Spinal cord (tissue), 10 donors: ENCODE measurements at places on chromosomes 3 and 15.

DNA sequence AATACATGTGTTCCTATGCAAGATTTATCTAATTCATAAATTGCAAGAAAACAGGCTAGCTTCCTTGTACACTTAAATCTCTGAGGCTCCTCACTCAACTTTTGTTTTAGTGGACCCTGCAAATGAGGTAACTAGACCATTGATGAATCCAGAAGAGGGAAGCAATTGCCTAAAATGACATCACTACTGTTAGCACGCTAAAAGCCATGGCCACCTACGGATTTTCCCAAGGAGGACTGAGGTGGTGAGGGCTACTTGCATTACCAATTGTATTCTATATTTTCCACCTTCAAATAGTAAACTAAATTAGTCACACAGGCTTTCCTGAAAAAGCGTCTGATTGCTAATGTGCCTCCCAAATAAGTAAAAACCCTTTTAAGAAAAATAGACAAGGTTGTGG lies 140.7 kb downstream of the GADL1 start:
- DNase-seq: no peak

DNA sequence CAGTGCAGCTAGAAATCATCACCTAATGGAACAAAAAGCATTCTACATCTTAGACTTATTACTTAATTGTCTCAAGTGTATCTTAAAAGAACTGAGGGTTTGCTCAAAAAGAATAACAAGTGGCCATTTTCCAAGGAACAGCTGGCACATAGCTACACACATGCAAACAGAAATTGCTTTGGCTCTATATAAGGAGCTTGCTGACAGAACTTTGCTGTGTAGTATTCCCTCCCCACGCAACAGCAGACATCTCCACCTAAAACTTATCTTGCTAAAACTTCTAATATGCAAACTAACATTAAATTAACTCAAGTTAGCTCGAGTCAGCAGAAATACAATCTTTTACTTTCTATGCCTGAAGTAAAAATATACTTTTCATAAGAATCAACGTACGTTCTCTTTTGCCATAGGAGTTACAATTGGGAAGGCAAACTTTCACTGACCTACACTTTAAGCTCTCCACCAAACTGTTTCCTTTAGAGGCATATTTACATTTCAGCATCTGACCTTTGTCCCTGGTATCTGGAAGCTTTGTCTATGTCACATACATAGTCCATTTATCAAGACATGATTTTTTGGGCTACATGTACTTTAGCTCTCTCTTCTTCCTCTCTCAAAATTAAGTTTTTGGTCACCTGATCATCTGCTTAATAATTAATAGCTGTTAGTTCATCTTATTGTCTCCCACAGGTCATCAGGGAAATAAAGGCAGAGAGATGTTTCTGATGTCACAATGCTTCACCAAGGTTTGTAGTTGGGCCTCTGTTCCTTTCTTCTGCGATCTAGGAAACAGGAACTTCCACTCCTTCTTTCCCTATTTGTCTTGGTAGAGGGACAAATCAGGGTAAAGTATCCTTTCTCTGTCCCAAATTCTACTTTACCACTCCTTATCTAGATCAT lies 163.4 kb upstream of the AGTR1 start:
- no peak for DNase-seq

DNA sequence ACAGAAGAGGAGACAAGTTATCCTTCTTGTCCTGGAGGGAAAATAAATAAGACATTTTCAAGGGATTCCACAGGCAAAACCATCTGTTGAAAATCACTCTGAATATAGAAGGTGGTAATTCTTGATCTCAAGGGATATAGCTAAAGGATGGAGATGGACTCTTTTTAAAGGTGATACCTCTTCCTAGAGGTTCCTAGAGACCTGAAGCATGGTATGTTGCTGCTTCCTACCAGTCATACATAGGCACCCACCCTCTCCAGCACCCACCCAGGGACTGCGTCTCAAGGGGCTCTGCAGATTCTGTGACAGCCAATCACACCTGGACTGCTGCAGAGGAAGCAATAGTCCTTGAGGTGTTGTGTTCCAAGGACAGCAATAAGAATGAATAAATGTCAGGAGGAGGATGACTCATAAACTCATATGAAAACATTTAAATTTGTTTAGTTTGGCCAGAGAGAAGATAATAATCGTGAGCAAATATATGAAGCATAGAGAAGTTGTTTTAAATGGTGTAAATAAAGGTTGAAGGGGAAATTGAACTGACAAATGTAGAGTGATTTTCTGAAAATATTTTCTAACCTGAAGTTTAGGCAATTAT lies 741.6 kb upstream of the CBLB start:
- no peak for DNase-seq

- no peak for DNase-seq
These were observed 277.1 kb downstream of the XXYLT1 start for GRCh38 chr3:194993896-194994295.

DNA sequence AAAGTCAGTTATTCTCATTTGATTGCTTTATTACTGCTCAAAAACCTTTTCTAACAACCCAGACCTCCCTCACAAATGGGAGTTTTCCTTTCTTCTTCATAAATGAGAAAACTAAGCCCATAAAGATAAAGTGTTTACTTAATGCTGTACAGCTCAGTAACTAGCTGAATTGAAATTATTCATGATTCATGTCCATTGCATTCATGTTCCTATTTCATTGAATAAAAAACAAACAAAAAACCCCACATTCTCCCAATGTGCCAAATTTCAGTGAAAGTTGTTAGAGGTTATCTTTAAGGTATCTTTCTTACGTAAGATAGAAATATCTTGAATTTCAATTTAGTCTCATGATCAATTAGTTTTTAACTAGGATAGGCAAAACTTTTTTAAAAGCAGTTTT lies 2.8 kb downstream of the PLSCR2 start:
- no peak for DNase-seq

DNA sequence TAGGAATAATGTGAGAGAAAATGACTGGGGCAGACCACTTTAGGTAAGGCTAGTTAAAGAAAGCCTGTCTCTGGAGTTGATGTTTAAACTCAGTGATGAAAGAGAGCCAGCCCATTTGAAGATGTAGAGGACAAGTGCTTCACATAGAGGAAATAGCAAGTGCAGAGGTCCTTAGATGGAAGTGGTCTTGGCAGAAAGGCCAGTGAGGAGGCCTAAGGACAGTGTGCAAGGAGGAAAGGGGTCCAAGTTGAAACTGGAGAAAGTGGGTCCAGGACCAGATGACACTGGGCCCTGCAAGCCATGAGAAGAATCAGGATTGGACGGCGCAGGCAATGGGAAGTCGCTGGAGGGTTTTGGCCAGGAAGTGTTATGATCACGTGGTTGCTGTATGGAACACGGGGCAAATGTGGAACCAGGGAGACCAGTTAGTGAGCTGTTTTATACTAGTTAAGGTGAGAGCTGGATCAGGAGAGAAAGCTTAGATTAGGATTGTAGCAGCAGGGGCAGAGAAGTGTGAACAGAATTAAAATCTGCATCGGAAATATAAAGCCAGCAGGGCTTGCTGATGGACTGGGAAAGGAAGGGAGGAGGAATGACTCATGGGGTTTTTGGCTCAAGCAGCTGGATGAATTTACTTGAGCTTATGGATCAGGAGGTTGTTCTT lies 48.0 kb upstream of the SCAANT1 start:
- no peak for DNase-seq
